ENCODE measurements at places on chromosomes 6 and 20.

DNA sequence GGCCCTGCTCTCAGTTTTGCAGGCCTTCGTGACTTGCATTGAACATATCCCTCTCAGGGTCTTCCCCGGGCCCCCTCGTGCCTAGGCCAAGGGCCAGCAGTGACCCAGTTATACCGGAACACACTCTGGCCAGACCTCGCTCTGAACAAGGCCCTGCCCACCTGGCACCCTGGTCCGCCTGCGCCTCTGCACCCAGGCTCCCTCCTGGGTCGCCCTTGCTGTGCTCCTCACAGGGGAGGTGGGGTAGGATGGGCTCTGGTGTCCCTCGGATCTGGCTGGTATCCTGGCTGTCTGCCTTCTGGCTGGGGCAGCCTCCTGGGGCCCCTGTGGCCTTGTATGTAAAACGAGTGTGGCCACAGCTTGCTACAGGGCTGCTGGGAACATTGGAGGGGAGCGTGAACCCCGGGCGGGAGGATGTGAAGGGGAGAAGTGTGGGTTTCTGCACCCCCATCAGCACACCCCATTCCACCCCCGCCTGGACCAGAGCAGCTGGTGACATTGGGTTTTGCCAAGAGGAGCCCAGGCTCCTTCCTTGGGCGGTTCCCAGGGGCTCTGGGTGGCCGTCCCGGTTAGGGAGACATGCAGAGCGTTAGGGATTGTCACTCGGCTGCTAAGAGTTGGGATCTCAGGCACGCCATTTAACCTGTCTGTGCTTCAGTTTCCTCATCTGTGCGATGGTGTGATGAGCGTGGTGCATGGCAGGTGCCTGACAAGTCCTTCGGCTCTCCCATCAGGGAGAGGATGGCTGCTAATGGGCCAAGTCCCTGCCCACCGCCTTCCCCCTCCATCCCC is 17.5 kb downstream of the SRC start:
- no peak for DNase-seq

DNA sequence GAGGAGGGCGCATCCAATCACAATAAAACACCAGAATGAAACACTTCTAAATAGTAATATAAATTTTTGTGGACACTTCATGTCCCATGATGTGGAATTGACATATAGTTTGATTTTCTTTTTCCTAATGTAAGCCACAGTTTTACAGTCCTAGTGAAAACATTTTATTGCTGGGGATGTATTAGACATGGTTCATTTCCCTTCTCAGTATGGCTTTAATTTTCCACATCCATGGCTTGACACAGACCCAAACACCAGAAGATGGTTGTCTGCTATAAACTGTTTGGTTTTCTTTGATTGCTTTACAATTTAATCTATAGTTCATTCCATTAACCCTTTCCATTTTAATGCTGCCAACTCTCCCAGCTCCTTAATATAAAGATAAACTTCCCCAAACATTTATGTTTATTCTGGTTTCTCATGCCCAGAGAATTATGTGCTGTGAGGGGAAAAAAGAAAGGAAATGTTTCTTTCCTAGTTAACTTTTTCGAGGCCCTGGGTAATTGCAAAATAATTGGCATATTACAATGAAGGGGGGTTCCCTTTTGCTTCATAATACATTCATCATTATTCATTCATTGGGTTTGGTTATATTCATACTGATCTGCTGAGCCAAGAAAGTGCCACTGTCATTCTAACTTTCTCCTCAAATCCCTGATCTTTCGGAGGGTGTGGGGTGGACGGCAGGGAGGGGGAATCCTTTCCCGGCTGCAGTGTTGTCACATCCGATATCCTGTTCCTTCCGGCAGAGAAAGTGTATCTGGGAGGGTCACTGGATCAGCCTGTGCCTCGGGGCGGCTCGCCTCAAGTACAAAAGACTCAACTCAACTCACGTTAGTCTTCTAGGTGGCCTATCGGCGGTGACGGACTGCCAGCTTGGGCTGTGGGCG is 127.6 kb upstream of the TFAP2D start:
- no peak for DNase-seq

DNA sequence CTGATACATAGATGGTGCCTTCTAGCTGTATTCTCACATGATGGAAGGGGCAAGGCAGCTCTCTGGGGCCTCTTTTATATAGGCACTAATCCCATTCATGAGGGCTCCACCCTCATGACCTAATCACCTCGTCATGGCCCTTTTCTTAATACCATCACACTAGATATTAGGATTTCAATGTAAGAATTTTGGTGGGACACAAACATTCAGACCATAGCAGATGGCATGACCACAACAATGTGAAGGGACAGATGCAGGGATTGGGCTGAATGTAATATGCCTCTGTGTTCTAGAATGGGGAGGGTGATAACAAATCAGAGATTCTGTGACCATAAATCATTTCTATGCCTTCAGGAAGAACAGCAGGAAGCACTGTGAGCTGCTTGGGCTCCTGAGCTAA is 145.8 kb downstream of the LCA5 start:
- no peak for DNase-seq

DNA sequence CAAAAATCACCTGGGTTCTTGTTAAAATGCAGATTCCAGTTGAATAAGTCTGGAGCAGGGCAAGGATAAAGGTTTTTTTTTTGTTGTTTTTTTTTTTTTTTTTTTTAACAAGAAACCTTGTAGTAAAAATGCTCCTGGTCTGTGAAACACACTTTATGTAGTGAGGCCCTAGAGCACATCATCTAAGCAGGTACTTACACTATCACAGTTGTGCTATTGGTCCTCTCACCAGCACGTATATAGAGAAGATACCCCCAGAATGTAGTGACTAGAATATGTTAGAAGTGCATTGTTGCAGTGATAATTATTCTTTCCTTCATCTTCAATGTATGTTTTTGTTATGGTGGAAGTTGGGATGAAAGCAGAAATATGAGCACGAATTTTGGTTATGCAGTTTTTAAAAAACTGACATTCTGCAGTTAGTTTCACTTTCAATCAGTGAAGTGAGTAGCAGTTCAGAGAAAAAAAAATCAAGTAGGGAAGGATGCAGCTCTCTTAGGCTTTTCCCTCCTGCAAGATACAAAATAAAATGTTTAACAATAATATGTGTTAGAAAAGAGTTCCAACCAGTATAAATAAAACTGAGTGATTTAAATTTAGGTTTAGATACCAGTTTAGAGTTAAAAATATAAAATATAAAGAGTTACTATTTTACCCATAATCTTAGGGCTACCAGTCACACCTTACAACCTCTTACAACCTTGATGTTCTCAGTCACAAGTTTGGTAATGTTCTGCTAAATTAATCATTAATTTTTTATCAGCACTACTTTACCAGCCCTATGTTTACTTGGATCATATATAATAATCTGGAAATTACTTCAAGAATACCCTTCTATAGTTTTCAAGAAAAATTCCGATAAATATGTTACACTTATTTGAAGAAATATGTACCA is 9.2 kb upstream of the DEFB113 start:
- DNase-seq = no peak

DNA sequence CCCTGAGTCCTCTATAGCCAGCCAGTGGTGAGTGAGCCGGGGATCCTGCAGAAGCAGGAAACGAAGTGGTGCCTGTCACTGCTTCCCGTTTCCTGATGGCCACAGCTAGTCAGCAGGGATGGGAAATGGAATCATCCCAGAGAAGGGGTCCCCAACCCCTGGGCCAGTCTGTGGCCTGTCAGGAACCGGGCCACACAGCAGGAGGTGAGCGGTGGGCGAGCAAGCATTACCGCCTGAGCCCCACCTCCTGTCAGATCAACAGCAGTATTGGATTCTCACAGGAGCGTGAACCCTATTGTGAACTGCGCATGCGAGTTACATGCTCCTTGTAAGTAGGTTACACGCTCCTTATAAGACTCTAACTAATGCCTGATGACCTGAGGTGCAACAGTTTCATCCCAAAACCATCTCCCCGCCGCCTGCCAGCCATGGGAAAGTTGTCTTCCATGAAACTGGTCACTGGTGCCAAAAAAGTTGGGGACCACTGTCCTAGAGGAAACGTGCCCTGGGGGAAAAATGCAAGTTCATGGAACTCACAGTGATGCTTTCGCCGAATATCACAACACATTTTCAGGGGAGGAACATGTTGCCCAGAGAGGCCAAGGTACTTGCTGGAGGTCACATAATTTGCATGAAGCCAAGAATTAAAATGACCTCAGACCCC is 113.8 kb downstream of the JPH2 start:
- DNase-seq = no peak

DNA sequence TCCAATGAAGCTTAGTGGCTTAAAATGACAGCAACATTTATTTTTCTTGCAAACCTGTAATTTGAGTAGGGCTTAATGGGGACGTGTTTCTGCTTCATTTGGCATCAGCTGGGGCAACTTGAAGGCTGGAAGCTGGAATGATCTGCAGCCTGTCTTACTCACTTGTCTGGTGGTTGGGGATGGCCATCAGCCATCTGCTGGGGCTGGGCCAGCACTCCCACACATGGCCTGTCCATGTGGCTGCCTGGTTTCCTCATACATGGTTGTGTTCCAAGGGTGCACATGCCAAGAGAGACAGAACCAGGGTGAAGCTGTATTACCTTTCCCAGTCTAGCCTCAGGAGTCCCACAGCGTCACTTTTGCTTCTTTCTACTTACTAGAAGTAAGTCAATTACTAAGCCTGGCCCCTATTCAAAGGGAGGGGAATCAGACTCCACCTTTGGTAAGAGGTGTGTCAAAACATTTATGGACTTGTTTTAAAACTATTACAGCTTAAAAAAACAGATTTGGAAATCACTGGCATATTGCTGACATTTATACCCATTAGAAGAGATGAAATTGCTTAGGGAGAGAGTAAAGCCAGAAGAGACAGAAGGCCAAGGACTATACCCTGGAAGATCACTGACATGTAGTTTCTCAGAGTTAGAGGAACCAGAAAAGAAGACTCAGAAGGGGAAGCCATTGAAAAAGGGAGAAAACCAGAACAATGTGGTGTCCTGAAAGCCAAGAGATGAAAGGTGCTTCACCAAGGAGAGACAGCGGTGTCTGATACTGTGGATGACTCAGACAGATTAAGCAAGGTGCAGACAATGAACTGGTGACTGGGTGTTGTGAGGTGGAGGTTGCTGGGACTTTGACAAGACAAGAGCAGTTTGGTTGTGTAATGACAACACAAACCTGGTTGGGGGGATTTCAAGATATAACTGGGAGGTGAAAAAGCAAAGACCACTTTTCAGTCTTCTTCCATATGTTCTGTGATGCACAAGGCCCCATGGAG is 345.2 kb downstream of the GJA1 start:
- DNase-seq = no peak

DNA sequence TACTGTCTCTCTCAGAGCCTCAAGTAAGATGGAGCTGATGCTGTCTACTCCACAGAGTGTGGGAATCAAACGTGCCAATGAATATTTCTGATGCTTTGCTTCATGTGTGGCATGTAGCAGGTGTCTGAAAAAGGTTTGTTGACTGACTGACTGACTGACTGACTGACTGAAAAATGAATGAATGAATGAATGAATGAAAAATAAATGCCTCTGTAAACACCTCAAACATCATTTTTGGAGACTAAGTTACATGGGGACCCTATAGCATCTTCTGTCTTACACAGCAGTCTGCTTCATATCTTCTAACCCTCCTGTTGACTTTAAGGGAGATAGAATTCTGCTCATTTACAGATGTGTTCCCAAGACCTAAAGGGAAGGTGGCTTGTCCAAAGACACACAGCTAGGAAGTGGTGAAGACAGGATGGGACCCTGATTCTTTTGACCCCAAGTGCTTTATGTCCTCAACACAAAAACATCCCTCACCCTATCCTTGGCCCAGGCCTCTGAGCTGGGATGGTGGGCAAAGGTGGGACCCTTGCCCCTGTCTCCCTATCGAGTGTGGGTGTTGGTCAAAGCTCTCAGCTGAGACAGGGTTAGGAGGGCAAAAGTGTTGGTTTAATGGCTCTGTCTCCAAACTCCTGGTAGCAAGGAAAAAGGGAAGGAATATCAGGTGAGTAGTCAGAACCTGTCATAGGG is 104.4 kb downstream of the TOX2 start:
- no peak for DNase-seq

GRCh38 chr6:45398075-45398813 is 20.5 kb upstream of the SUPT3H start:
- no peak for DNase-seq

GRCh38 chr6:161353208-161353613 is 79.3 kb upstream of the AGPAT4 start:
- no peak for DNase-seq

- no peak for DNase-seq
Observed at GRCh38 chr20:48825566-48825920, 2.3 kb downstream of the PREX1 start.

GRCh38 chr6:122068291-122068769 is 331.1 kb upstream of the HSF2 start:
- DNase-seq = no peak

- no peak for DNase-seq
Observed at GRCh38 chr20:45114465-45115385, at the start of gene WFDC5. Gene WFDC5, minus strand, starts transcription at chr20:45115174. Its CDS starts 91 bp downstream, at chr20:45115083.

DNA sequence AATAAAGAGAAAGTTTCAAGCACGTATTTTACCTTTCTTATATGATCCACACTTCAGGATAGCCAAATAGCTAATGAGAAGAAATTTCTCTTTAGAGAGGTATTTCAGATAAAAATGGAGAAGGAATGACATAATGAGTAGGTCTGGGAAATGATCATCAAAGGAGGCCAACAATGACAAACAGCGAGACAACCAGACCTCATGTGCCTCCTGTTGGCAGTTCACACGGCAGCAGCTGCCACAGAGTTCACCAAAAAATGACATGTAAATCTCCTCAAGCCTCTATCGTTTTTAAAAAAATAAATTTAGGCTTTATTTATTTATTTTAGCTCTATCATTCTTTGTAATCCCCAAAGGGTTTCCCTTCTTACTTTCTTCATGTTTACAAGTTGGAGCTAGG is 47.7 kb downstream of the SLC2A12 start:
- no peak for DNase-seq

- DNase-seq = no peak
Observed at GRCh38 chr6:152503546-152503945, 133.6 kb downstream of the SYNE1 start.

DNA sequence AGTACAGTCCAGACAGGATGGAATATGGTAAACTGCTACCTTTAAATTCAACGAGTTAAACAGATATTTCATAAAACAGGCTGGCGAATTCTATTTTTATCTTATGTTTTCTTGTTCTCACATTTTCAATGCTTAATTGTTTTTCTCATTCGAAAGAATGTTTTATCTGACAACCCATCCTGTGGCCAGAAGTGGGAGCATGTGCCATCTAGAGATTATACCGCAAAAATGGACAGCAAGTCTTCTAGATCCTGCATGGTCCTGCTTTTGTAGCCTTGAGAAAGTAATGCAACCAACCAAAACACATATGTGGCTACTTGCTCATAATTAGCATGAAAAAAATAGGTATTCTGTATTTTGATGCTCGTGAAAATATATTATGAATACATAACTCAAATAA is 30.7 kb downstream of the TUBB2B start:
- DNase-seq = peak; percentile 38

- no peak for DNase-seq
Observed at GRCh38 chr6:15507746-15508145, 155.1 kb downstream of the DTNBP1 start.

- no peak for DNase-seq
Observed at GRCh38 chr20:24987244-24987643, 5.3 kb downstream of the APMAP start.

GRCh38 chr6:151733680-151734320 is 73.7 kb upstream of the ESR1 start:
- DNase-seq = no peak

Measured in hematopoietic multipotent progenitor cell (in vitro differentiated cells).